ENCODE measurements at places on chromosomes 1 and 21.
A peak's percentile ranks its signal among the peaks of the same experiment; 100 is the strongest.

GRCh38 chr1:37325010-37325409 lies 149.4 kb upstream of the ZC3H12A start:
- DNase-seq, result no peak

- no peak for DNase-seq
Measured at GRCh38 chr1:42741706-42742105, 1.7 kb upstream of the CLDN19 start.

- no peak for DNase-seq
Measured at GRCh38 chr21:39966786-39967185, 99.5 kb downstream of the PCP4 start.

GRCh38 chr1:183313063-183313462 lies 105.1 kb downstream of the NMNAT2 start:
- DNase-seq, result no peak

GRCh38 chr1:93349231-93350135 lies 3.8 kb downstream of the DR1 start:
- no peak for DNase-seq

- no peak for DNase-seq
Measured at GRCh38 chr1:229629261-229629660, 3.2 kb downstream of the URB2 start.

DNA sequence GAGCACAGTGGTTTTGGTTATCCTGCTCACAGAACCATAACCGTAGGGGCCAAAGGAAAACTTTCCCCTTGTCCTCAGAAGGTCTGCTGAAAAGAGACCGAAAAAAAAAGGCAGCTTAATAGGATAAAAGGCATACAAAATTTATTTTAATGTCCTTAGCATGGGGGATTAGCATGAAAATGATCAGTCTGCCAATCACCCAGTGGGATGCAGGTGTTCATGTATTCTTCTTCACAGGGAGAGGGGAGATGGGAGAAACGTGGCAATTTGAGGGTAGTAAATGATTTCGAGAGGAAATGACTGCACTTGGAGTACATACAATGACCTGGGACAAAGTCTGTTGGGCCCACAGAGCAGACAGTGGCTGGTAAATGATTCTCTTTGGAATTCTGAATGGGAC lies 194.0 kb downstream of the AJAP1 start:
- no peak for DNase-seq

- no peak for DNase-seq
Measured at GRCh38 chr1:240126821-240127220, 35.1 kb downstream of the FMN2 start.

DNA sequence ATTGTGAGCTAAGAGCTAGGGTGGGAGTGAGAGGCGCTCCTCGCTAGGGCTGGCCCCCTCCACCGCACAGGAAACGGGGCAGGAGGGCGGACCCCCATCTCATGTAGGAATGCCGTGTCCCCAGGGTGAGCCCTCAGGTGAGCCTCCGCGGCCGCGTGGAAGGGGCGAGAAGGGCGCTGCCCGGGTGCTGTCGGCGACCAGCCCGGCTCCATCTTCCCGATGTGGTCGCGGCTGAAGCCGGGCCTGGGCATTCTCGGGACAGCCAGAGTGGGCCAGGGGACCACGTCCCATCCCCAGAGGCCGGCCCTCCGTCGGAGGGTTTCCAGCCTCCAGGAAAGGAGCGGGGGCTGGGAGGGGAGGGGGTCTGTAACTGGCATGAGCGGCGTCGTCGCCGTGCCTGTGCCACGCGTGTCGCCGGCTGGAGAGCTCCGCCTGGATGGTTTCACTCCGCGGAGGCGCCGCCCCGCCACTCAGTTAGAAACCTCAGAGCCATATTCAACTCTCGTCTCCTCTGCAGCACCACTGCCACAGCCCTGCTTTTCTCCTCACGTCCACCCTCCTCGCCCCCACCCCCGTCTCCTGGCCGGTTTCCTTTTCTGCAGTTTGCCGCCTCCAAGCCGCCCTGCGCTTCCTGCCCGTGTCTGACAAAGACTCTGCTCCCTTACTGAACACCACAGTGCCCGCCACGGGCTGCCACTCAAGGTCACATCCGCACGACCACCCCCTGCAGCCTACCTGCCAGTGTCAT lies at the start of gene TMEM269:
TSS of gene TMEM269 (plus strand) at position 46 of the 748 bp plus-strand sequence. CDS start 4,903 bp downstream, outside the sequence.
- DNase-seq, result no peak

- no peak for DNase-seq
Measured at GRCh38 chr21:34865400-34866241, 183.5 kb downstream of the RUNX1 start.

DNA sequence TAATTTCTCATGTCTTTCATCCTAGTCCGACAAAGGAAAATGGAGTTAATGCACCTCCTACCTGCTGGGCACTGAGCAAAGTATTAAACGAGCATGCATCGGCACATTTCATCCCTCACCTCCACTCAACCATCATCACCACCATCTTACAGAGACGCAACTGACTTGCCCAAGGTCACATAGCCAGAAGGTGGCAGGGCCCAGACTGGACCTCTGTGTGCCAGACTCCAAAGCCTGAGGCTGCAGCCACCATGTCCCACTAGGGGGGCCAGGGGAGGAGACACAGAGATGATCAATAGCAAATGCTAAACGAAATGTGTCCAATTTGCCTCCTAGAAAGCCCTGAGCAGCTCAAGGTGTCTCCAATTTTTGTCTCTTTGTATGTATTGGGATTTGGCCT lies 163.7 kb upstream of the EDN2 start:
- DNase-seq, result no peak

- no peak for DNase-seq
Measured at GRCh38 chr1:70993798-70994197, 53.8 kb downstream of the PTGER3 start.

DNA sequence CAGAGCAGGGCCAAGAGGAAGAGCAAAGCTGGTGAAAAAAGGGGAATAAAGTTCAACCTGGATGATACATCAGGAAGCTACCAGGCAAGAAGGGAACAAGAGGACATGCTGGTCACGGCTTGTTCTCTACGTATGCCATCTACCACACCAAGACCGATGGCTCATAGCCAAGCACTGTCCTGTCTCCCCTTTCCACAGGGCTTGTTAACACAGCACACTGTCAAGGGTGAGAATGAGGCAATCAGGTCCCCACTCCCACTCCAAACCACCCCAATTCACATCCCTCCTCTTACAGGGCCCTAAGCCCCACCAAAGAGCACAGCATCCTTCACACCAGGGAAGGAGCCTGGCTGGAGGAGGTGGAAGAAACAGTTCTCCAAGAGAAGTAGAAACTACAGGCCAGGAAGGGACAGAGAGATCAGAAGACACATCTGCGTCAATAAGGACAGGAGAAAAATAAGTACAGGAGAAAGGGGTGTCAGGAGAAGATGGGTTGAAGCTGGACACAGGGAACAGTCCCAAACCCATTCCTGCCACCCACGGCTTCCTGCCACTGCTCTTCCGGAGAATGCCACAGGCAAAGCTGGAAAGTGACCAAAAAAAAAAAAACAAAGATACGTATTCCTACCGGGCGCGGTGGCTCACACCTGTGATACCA lies 923 bp upstream of the SHC1 start:
- peak; percentile 79 for DNase-seq

DNA sequence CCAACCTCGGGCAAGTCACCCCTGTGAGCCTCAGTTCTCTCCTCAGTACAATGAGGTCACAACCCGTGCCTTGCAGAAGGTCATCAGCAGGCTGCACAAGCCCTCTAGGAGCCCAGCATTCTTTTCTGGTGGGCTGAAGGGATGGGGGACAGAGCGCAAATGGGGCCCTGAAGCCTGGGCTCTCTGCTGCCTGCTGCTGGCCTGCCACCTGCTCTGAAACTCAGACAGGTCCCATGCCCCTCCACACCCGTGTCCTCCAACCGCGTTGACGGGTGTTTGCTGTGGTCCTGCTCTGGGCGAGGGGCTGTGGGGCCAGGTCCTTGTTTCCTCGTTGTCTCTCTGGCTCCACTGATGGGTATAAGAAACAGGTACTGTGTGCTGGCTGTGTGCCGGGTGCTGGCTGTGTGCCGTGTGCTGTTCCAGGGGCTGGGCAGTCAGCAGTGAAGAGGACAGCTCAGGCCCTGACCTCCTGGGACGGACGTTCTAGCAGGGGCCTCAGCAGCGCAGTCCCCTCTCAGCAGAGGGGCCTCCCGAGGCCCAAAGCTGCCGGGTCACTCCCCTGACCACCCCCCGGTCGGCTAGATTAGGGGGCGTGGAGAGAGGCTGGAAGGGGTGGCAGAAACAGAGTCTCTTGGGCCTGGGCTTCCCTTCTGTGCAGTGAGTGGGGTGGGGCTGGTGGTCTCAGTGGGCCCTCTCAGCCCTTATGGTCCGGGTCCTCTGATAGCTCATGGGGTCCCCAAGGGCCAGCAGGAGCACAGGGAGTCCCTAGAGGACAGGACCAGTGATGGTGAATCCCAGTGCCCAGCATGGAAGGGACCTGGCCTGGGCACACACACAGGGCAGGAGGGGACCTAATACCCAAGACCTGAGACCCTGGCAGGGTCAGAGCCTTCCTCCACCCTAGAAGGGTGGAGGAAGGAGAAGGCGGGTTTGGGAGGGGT lies 42.1 kb downstream of the DMRTB1 start:
- DNase-seq, result no peak

DNA sequence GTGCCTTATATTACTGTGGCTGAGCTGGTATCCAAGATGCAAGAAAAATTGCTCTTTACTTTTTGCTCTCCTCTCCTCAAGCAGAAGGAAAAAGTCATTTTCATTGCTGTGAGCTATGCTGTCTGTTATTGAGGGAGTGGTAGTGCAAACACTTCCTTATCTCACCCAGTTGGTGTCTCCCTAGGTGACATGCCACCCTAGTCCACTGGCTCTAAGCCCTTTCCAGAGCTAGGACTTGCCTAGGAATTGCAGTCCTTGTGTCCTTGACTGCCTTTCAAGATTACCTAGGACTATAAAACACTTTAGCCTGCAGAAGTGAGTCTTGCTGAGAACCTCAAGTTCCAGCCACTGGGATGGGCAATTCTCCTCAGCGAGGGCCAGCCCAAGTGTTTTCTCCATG lies 458.3 kb downstream of the MRPL39 start:
- DNase-seq, result no peak

DNA sequence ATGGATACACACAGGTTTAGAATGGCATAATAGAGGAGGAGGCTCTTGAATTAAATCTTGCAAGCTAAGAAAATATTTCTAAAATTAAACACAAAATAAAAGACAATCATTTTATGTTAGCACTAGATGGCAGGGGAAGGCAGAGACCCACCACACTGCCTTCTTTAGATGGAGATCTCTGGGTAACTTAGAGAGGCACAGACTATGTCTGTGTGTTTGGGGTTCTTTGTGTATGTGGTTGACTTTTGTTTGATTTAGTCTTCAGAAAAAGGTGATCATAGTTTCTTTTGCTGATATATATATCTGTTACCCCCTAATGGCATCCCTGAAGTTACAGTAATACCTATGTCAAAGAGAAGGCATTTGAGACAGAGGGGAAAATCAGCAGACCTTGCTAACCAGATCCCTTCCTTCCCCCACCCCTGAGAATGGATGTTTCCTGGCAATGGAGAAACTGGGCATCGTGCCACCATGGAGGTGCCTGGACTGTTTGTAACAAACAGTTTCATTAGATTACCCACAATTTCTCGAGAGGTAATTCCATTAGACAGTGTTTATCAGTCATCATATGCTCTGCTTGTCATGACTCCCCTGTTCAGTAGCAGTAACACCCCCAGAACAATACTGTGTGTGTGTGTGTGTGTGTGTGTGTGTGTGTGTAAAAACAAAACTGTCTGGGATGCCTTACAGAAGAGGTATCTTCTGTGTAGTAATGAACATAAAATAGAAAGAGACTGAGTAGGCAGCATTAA lies 228.3 kb upstream of the DEPDC1 start:
- DNase-seq, result no peak

DNA sequence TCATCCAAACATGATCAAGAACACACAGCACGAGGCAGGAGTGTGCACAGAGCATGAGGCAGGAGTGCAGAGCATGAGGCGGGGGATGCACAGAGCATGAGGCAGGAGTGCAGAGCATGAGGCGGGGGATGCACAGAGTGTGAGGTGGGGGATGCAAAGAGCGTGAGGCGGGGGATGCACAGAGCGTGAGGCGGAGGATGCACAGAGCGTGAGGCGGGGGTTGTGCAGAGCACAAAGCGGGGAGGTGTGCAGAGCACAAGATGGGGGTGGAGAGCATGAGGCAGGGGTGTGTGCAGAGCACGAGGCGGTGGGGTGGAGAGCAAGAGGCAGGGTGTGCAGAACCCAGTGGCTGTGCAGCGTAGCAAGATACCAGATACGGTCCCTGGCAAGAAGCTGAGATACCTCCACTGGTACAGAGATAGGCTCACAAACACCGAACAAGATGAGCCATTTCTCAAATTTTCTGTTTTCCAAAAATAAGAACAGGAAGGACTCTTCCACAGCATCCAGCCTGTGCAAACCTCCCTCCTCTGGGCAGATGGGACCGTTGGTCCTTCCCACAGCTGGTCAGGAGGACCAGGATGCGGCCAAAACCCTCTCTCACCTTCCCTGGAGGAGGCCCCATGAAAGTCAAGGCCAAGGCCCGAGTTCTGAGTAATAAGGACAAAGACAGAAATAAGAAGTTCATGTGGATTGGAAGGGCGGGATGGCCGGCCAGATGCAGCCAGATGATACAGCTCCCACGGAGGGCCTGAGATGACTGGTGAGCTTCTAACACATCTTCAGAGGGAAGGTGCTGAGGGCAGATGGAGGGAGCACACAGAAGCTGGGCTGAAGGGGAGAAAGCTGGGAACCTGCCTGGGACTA lies 12.0 kb downstream of the SPATC1L start:
- no peak for DNase-seq

GRCh38 chr1:44616284-44616990 lies 57.8 kb downstream of the TMEM53 start:
- no peak for DNase-seq

DNA sequence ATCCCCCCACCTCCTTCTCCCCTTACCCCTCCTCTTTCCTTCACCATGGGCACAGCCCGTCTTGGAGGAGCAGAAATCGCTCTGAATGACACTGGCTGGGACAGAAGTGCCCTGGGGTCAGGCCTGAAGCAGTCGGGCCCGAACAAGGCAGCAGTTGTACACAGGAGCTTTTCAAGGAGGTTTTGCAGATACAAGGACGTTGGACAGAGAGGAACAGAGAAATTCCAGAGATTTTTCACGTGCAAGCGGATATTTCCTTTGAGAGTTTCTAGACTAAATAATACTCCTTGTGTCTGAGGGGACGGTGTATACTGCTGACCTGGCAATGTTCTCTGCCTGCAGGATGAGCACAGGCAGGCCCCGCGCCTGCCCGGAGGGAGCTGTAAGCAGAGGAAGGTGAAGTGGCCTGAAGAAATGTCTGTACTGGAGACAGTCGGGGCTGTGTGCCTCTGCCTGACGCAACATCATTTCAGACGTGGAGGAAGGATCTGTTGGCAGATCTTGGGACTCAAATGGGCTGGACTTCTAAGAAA lies 95.3 kb upstream of the SLC25A33 start:
- no peak for DNase-seq

Data from SW480 (cell line).